NCI-H1930 (cell line): ENCODE measurements at places on chromosomes 6 and 20.

DNA sequence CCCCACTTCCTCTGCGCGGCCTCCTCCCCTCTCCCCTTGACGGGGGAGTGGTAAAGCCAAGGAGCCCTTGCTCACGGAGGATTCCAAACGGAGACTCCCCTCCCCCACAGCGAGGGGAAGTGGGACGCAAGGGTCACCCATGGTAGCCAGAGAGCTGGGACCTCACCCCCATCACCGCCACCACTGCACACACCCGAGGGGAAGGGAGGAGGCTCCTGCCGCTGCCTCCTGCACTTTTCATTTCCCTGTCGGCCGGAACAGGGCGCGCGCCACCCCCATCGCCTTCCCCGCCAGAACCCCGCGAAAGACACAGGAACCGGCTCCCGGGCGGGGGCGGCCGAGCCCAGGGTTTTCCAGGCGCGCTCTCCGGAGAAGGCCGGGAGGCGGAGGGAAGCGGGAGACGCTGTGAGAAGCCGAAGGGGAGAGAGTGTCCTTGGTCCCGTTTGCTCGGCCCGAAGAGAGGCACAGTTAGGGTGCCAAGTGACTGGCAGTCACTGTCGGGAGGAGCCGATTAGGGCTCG lies 789 bp downstream of the CCND3 start:
- DNase-seq = no peak

- DNase-seq = no peak
These were observed 505 bp downstream of the SNAI1 start for GRCh38 chr20:49983123-49983847.

DNA sequence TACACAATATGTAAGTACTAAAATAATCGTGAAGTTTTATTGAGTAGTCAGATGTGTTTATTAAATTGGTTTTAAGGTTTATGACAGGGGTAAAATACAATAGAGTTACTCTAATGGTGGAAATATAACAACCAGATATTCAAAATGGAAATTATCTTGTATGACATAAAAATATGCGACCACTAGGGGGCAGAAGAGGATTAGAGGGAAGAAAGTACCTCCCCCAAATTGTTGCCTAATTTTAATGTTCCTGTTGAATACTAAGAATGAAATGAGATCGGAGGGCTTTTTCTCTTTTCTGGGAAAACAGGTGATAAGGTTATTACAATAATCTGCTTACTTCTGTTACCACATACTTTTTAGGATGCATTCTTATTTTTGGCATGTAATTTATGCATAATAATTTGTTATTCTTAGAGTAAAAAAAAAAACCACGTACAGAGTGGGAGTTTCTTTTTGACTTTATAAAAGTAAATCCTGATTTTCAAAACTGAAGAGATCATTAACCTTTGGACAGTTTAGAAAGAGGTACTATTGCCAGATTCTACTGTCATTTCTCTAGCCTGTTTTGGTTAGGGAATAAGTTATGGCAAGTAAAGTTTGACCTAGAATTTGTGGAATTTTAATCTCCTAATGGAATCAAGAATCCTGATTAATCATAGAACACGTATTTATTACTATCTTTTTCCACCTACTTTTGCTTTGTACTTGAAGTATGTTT lies 159.2 kb downstream of the CD109 start:
- DNase-seq = peak; percentile 14

DNA sequence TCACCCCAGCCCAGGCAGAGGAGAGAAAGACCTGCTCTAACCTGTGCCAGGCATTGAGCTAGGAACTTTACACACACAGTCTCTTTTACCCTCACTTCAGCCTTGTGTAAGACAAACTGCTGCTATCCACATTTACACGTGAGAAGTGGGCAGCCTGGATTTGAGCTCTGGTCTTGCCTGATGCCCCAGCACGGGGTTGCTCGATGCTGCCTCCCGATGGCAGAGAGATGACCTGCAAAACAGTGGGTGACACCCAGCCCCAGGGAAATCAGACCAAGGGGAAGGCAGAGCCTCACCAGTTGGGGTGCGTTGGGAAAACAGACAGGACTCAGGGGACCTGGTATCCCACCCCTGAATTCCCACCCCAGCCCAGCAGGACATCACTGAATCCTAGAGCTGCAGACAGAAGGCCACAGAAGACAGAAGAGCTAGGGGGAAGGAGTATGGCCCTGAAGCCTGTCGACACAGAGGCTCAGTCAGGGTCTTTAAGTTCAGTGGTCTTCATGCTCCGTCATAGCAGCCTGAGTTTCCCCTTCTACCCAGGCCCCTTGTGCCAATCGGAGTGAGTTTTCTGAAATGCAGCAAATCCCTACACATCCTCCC lies 990 bp downstream of the BPI start:
- no peak for DNase-seq

DNA sequence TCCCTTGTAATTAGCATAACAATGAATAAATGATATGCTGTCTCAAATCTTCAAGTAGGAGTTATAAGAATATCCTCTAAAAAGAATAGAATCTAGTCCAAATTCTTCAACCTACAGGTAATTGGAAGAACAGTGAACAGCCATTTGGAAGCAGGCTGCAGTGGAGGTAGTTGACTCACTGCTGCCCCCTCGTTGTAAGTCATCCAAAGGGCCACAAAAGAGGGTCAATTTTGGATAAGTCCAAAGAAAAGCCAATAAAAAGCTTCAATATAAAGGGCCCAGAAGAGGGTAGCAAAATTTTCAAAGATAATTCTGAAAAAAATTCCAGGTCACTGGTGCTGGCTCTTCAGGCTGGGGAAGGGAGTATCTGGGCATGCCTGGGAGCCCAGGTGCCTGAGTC lies 60.8 kb upstream of the SSTR4 start:
- DNase-seq = no peak

GRCh38 chr6:155014670-155015300 lies 19.7 kb downstream of the TIAM2 start:
- no peak for DNase-seq

- no peak for DNase-seq
These were observed 5.6 kb downstream of the DDO start for GRCh38 chr6:110409794-110410193.

DNA sequence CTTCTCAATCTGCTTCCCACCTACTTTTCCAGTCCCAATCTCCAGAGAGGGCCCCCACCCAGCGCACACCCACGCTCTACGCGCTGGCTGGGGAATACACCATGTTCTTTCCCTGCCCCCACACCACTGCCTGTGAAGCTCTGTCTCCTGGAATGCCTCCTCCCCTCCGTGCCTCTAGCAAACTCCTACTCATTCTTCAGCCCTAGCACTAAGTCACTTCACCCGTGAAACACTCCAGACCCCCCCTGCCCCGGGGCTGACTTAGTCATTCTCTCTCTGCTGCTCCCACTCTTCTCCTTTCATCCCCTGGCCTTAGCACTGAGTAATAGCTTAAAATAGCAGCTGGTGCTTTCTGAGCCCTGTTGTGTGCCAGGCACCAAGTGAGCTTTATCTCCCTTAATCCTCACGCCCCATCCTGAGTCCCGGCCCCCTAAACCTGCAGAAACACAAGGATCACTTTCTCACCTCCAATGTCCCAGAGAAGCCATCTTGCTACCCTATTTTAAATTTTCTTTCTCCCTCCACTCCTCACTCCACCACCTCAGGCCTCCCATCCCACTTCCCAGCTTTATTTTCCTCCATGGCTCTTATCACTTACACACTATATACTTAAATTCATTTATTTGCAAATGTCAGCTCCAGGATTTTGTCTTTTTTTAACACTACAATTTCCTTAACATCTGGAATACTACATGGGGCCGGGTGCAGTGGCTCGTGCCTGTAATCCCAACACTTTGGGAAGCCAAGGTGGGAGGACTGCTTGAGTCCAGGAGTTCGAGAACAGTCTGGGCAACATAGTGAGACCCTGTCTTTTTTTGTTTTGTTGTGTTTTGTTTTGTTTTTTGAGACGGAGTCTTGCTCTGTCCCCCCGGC lies 6.3 kb upstream of the PARD6B start:
- no peak for DNase-seq
